ENCODE measurements at places on chromosomes 5 and 9.

GRCh38 chr5:61262080-61262479 is 70.0 kb upstream of the ZSWIM6 start:
- no peak for DNase-seq

GRCh38 chr9:126389992-126390391 is 63.4 kb downstream of the MVB12B start:
- no peak for DNase-seq

- DNase-seq: peak; percentile 41
These were observed at the start of gene F2RL2 for GRCh38 chr5:76622973-76623596. Gene F2RL2 (minus strand): TSS chr5:76623403. CDS start chr5:76623230, 173 bp downstream.

- no peak for DNase-seq
These were observed 41.8 kb upstream of the PAM start for GRCh38 chr5:102713278-102713677.

DNA sequence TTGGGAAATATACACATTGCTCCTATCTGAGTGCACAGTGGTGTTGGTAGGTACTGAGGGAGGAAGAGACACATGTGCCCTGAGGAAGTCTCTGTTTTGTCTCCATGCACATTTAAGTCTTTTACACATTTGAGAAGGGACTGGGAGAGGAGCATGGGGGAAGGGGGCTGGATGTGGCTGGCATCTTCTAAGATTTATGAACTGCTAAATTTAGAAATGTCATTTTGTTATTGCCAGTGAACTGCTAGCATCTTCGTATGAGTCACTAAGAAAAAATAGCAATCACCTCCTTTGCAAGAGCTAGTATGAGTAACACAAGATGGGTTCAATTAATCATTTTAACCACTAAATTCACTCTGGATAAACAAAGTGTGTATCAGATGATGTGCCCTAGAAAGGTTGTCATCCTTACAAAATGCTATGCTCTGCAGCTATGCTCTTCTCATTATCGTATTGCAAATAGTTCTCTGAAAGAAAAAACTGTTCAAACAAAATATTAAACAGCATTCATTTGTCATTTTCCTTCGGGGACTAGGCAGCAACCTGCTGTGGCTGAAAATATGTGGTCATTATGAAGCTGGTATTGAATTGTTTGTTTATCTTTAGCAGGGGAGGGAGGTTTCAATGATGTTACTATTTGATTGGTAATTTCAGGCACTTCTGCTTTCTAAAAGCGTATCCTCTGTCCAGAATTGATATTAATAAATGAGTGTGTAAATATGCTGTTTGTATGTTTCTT is 236.5 kb downstream of the DMRTA1 start:
- no peak for DNase-seq

DNA sequence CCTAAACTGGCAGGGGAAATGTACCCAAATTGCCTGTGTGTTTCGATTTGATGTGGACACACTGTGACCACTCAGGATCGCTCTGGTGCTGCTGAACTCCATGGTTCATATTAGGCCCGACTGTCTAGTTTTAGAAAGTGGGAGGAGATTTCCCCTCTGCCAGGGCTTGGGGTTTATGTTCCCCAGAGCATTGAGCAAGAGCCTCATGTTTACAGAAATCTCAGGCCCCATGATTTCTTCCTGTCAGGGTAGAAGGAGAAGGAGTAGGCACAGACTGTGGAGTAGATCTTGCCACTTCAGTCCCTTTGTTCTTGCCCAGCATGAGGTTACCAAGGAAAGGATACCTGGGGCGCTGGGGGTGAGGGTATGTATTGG is 40.8 kb upstream of the GLRX start:
- no peak for DNase-seq

- no peak for DNase-seq
These were observed 306.8 kb downstream of the ZNF608 start for GRCh38 chr5:124439609-124440008.

- DNase-seq: no peak
These were observed 14.3 kb upstream of the FREM1 start for GRCh38 chr9:14924230-14925219.

DNA sequence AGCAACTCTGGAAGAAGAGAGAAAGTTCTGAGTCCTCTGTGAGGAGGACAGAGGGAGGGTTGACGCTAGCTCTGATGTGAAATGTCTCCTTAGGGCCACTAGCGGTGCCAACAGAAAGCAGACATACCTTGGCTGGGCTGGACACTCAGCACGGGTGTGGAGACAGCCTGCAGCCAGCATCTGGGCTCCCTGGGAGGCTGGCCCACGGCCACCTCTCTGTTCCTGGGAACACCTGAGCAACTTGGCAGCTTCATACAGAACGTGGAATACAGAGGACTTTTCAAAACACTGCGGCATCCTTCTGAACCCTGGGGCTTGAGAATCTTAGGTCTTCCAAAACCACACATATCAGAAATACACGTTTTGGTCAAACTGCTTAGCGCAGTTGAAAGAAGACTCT is 269.1 kb downstream of the FSTL4 start:
- DNase-seq: peak; percentile 7

DNA sequence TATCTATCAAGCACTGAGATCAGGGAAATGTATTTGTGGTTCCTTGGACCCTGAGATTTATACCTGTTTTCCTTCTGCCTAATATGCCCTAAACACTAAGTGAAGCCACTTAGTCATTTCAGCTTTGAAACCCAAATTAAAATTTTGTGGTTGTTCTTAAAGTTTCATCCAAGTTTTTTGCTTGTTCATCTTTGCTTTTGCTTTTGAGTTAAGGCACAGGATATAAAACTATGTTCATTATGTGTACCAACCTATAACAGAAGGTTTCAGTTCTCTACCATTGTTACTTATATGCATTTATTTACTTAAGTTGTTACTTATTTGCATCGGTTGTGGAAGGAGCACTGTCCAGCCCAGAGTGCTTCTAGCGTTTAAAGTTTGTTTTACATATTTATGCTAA is 382.3 kb downstream of the PTPRD start:
- DNase-seq: no peak

- DNase-seq: peak; percentile 83
These were observed 102.4 kb downstream of the ROR2 start for GRCh38 chr9:91847581-91848091.

- no peak for DNase-seq
These were observed 435.1 kb downstream of the SPATA31D1 start for GRCh38 chr9:82423700-82424099.

GRCh38 chr9:92612292-92612691 is 57.6 kb downstream of the IPPK start:
- no peak for DNase-seq

DNA sequence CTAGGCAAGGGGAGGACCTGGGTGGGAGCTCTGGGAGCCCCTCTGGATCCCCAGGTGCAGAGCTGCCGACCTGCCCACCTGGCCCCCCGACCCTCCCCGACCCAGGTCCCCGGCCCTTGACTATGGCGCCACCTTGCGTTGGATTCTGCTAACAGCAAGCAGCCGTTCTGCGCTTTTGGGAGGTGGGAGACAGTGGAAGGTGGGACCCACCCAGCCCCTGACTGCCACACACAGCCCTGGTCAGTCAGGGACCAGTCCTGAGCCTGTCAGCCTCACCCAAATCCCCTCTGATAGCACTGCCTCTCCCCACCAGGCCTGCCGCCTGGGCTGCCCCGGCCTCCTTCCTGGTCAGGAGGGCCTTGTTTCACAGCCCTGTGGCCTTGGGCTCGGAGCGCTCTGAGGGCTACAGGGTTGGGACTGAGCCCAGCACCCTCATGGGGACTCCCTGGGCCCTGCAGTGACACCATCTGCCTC is 77.9 kb downstream of the HMCN2 start:
- DNase-seq: no peak

DNA sequence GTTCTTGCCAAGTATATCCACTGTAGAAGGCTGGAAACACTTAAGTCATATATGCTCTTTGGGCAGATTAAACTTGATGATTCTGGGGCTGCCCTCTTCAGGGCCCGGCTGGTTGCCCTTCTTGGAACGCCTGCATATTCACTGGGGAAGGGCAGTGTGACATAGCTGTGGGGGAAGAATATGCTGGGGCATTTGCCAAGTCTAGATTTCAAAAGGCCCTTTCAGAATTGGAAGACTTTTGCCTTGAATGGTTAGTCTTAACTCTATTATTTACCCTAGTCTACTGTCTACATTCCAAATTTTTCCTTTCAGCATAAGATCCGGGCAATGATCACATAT is 161.2 kb upstream of the PITX1 start:
- no peak for DNase-seq

DNA sequence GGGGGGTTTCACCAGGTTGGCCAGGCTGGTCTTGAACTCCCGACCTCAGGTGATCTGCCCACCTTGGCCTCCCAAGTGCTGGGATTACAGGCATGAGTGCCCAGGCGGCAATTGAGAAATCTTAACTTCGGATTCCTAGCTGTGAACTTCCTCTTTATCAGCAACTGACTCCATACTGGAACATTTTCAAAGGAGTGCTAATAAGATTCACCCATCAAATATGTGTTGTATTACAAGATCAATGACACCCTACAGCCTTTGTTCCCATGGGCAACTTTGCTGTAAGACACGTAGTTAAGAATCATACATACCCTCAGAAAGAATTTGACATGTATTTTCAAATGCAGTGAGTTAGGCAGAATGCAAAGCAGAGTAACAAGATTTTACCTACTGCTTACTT is 23.1 kb upstream of the ACOT12 start:
- DNase-seq: no peak

DNA sequence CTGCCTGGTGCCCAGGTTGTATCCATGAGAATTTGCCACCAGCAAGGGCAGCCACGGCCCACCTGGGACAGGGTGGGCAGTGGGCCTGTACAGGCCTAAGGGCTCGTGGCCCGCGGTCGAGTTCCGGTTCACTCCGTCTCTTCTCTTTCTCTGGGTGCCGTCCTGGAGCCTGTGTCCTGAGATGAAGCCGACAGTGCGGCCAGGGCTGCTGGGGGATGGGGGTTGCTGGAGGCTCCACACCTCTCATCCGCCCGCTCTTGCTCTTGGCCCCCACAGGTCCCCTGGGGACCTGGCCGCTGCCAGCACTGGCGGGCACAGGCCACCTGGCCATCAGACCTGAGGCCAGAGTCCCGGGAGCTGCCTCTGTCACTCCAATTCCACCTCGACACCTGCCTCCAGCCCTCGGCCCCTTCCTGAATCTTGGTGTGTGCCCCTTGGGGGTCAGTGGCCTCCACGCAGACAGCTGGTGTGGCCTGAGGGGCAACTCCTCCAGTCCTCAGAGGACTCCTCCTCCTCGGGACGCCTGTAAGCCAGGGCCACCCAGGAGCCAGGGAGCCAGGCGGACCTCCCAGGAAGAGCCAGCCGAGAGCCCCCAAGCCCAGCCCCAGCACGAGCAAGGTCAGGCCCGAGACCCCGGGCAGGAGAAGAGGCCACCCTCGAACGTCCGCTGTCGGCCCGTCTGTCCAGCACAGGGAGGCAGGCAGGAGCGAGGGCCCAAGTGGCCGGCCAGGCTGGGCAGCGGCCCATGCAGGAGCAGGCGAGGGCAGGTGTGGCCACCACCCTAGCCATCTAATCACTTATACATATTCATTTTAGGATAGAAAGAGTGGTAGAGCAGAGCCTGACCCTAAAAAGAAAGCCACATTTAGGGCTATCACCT is 5.2 kb downstream of the LRRC26 start:
- no peak for DNase-seq

- no peak for DNase-seq
These were observed 238.9 kb downstream of the HSPA4 start for GRCh38 chr5:133290669-133291240.

DNA sequence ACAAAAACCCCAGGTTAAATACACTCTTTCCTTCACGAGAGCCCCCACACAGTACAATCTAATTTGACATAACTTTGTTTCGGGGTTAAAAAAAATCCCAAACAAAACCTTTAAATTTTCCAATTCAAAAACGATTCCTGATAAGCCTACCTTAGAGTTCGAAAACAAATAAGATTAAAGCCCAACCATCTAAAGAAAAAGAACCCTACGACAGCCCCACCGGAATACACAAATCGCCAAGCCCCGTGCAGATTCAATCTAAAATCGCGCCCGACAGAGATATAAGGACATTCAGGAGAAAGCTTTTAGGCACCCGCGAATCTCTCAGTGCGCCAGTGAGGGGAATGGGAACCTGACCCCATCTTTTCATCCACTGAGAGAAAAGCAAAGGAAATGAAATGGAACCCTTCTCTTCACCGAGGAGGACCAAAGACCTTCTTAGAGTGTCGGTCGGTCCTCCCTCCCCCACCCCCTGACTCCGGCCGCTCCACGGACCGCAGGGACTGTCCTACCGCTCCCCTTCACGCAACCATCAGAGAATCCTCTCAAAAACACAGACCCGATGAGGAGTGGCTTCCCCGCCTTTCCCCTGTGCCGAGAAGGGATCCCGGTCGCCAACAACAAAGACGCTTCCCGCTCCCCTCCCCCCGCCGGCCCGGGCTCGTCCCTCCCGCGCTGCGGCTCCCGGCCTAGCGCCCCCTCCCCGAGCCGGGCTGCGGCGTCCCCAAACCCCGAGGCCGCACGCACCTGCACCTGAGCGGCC is 925 bp downstream of the ABHD17B start:
- DNase-seq: peak; percentile 76

GRCh38 chr9:21854594-21854993 is 52.2 kb downstream of the MTAP start:
- DNase-seq: no peak

DNA sequence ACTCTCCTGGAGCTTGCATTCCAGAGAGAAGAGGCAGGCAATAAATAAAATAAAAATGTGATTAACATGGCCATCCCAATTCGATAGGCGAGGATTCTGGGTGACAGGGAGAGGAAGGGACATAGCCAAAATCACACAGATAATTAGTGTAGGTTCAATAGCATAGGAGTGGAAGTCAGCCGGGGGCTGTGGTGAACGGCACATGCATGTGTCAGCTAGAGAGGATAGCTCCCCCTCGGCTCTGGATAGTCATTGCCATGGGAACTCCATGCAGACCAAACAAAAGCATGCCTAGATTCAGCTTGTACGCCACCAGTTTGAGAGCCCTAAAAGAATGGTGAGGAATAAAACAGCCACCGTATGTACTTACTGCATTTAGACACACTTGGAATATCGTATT is 223.5 kb downstream of the GRIA1 start:
- DNase-seq: no peak

DNA sequence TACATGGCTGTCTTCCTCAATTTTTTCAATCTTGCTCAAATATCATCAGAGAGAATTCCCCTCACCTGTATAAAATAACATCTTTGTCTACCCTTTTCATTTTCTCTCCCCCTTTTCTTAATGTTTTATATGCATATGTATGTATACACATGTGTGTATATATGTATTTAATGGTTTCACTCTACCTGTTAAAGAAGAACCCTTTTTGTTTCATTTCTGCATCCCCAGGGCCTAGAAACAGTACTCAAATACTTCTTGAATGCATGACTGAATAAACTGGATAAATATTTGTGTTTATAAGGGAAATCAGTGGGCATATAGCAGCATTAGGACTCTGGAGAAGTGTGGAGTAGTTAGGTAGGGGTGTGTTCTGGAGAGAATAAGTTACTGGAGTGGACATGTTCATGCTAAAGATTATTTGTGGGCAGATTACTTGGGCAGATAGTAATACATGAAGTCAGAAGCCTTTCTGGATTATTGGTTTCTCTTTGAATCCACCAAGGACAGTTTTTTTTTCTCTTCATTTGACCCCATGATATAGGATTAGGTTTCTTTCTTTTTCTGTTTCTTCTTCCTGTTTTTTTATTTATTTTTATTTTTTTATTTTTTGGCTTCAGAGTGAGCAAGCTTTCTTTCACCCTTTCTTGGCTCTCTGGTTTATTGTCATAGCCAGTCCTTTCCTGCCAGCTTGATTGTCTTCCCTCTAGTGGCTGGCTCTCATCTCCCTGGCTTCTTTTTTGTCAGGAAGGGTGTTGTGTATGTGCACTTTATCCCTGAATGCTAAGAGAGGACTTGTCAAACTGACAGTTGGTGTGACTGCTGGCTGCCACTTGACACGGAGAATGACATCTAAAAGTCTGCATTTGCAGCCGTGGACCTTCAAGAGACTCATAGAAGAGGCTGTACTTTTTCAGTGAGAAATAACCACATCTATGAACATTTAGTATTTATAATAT is 89.3 kb downstream of the ZCCHC7 start:
- no peak for DNase-seq
